RWPE1 (cell line): ENCODE measurements at places on chromosomes 12 and 14.

DNA sequence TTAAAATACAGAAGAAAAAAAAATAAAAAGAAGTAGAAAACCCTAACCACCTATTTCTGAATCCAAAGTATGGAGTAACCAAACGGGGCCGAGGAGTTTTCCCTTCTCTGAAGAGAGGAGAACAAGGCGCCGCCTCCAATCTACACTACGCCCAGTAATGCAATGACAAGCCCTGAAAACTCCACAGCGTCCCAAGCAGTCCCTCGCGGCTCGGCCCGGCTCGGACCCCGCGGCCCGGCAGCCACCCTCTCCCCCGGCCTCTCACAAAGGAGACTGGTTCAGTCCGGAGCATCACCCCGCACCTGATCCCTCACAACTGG, 371 bp downstream of the CHD8 start:
- DNase-seq, result no peak

GRCh38 chr12:74903522-74903921, 306.1 kb downstream of the KCNC2 start:
- DNase-seq, result no peak

DNA sequence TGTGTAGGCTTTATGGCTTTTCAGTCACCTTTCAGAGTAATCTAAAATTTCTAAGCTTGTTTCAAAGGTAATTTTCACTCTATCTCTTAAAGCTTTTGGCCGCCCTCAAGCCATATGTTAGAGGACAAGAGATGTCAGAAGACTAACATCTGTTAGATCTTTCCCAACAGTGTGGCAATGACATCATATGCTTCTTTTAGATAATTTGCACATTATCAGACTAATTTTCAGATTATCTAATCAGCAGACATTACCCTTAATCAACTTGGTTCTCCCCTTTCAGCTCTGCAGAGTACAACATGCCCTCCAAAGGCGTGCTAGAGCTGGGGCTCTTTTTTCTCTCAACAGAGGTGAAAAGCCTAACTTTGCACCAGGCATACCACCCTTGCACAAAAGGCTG, 207.1 kb downstream of the DPF3 start:
- no peak for DNase-seq

GRCh38 chr14:103534576-103535061, 5.6 kb downstream of the TRMT61A start:
- DNase-seq, result no peak

GRCh38 chr12:130196827-130197226, 34.6 kb downstream of the FZD10 start:
- no peak for DNase-seq

- no peak for DNase-seq
These were observed 168.5 kb downstream of the PPM1H start for GRCh38 chr12:62766496-62766895.
